Activated naive CD8-positive, alpha-beta T cell treated with anti-CD3 and anti-CD28 coated beads, Interleukin-2, amount 10 ng/mL, durations not matched to agents 7 days and 5 days (primary cell): ENCODE measurements at places on chromosomes 12 and 14. TPM values are rescaled to one million over a fixed set of nuclear protein-coding genes. Genes with fewer than 3 reads are reported as not detected.

KLRD1 gene
- 19.8 TPM for total RNA-seq

NR1H4 gene
- not detected for total RNA-seq

PTCSC3 gene
- total RNA-seq = not detected

HECTD4 gene
- total RNA-seq = 45.8 TPM

HCAR2 gene
- not detected for total RNA-seq

LLPH gene
- 36.0 TPM for total RNA-seq

KLHDC1 gene
- total RNA-seq = 4.6 TPM

TAS2R10 gene
- 0.58 TPM for total RNA-seq

TRIM9 gene
- total RNA-seq = 1.7 TPM

UNG gene
- 47.4 TPM for total RNA-seq

SELPLG gene
- 159 TPM for total RNA-seq

RAB2B gene
- 27.5 TPM for total RNA-seq

OLR1 gene
- not detected for total RNA-seq

GLS2 gene
- total RNA-seq = 4.4 TPM

RFX4 gene
- not detected for total RNA-seq

ABCC9 gene
- not detected for total RNA-seq

PTPRO gene
- total RNA-seq = 3.7 TPM

TAS2R43 gene
- total RNA-seq = 0.39 TPM

CEBPE gene
- 2.1 TPM for total RNA-seq

CMKLR1 gene
- total RNA-seq = 1.0 TPM

TNFRSF1A gene
- total RNA-seq = 82.9 TPM

PLEKHD1 gene
- 0.08 TPM for total RNA-seq

SMOC1 gene
- total RNA-seq = not detected

PSME2 gene
- total RNA-seq = 414 TPM

COL2A1 gene
- total RNA-seq = not detected

GXYLT1 gene
- 9.0 TPM for total RNA-seq

GARIN6 gene
- not detected for total RNA-seq

NRXN3 gene
- total RNA-seq = not detected

CCDC197 gene
- not detected for total RNA-seq

RHOJ gene
- not detected for total RNA-seq

KRT2 gene
- not detected for total RNA-seq

AQP5 gene
- not detected for total RNA-seq

RNASE7 gene
- not detected for total RNA-seq

TAS2R42 gene
- not detected for total RNA-seq

ITGA7 gene
- 4.2 TPM for total RNA-seq

GLT1D1 gene
- not detected for total RNA-seq

CLEC2B gene
- total RNA-seq = 89.7 TPM

AJUBA gene
- 1.3 TPM for total RNA-seq

TAS2R50 gene
- total RNA-seq = 1.4 TPM

POTEG gene
- not detected for total RNA-seq

MYF6 gene
- total RNA-seq = not detected

LRRC10 gene
- total RNA-seq = not detected

KERA gene
- total RNA-seq = not detected

RNASE1 gene
- total RNA-seq = 4.5 TPM

IFNG gene
- total RNA-seq = 0.91 TPM

FBLN5 gene
- total RNA-seq = 3.5 TPM
